ENCODE measurements at places on chromosomes 2 and 18. TPM values are rescaled to one million over a fixed set of nuclear protein-coding genes. Genes with fewer than 3 reads are reported as not detected.

Gene CYTIP
- not detected for total RNA-seq

- no peak for DNase-seq
These were observed 138.6 kb downstream of the ALK start for GRCh38 chr2:29782549-29783458.

DNA sequence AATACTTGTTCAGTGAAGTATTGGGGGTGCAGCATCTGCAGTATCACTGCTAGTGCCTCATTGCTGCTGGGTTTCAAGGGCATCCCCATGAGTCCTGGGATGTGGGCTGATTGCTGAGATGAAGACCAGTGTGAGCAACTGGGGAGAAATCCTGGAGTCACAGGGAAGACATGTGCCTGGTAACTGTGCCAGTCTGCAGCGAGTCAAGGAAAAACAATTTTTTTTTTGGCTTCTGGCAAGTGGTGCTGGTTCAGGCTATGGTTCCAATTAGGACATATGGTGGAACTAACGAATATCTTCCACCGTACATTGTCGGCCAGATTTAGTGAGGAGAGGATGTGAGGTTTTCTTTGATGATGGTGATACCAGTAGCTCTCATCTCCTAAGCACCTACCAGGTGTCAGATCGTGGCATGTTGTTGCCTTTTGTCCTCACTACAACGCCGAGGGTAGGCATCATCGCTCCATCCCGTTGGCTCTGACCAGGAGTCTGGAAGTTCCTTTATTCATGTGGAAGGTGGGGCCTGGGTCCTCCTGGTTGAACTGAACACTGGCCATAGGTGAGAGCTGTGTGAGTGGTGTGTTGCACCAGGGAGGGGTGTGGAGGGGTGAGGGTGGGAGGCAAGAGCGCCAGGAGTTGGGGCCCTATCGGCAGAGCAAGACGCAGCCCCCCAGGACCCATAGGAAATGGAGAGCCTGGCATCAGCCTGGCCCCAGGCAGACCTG lies 118.0 kb upstream of the HS6ST1 start:
- DNase-seq = no peak

Gene CDC42EP3
- 32.9 TPM for total RNA-seq

DNA sequence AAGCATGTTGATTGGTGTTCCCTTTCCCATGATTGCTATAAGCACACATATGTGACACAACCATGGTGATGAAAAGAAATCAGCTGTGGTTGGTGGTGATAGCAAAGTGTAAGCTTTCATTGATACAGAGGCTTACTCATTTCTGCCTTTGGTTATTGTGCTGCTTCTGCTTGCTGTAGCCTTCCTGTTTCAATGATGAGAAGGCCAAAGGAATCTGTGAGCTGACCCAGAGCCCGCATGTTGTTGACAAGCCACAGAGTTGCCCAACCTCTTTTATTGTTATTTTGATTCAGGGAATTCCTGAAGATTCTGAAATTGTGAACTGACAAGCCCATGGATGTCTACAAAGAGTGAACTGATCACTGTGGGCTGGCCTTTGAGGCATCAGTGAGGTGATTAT lies 164.4 kb downstream of the TMEFF2 start:
- no peak for DNase-seq

Gene REL
- 2.1 TPM for total RNA-seq

GRCh38 chr2:124970030-124970429 lies 944.9 kb downstream of the CNTNAP5 start:
- no peak for DNase-seq

DNA sequence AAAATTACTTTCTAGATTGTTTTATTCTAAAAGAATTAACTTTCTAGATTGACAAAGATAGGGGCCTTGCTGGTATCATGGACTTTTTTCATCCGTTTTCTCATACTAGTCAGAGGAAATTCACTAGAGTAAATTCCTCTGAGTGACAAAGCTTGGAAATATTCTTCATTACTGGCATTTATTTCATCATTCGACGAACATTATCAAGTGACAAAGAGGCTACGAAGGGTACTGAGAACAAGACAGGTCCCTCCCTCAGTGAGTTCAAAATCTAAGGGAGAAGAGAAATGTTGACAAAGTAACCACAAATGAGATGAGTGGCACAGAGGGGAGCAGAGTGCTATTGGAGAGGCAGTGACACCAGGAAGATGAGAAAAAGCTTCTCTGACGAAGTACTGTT lies 4.3 kb downstream of the EPG5 start:
- DNase-seq = no peak

Gene PLCD4
- total RNA-seq = 1.9 TPM

- no peak for DNase-seq
These were observed 4.1 kb downstream of the ESPNL start for GRCh38 chr2:238104226-238104690.

DNA sequence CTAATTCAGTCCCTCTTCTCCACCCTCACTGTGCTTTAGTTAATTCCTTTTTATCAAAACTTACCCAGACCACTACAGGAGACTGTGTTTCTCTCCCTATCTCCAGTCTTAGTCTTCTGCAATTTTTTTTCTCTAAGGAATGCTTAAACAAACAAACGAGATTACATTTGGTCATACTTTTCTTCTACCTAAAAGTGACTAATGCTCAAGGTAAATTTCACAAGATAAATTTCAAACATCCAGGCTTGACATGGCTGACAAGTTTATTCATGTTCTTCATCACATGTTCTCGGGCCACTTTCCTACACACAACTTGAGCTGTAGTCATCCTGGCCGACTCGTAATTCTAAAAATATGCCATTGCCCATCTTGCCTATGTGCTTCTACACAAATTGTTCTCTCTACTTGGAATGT lies 23.2 kb upstream of the ACSL3 start:
- no peak for DNase-seq

Gene SATB2
- 20.8 TPM for total RNA-seq

DNA sequence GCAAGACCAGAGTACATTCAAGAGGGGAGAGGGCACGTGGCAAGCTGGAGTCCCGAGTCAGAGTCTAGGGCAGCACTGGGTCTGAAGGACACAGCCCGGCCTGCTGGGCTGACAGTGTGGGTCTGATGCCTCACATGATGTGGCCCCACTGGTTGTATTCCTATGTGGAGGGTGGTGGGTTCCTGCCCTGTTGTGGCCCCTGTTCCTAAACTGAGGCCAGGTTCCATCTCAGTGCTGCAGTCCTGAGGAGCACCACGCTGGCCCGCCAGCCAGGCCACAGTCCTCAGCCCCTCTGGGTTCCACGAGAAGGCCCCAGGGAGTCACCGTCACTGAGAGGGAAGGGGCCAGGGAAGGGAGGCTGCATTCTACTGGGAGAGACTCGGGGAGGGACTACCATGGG lies 13.3 kb downstream of the TMEM127 start:
- DNase-seq = no peak

GRCh38 chr2:85436836-85437487 lies 18.4 kb downstream of the SH2D6 start:
- DNase-seq = no peak

GRCh38 chr2:176768185-176768584 lies 444.4 kb upstream of the HNRNPA3 start:
- DNase-seq = no peak

Gene SLC4A5
- total RNA-seq = 8.2 TPM

Gene DAW1
- total RNA-seq = not detected

- no peak for DNase-seq
These were observed 346.6 kb upstream of the KCNH7 start for GRCh38 chr2:163185160-163185559.

DNA sequence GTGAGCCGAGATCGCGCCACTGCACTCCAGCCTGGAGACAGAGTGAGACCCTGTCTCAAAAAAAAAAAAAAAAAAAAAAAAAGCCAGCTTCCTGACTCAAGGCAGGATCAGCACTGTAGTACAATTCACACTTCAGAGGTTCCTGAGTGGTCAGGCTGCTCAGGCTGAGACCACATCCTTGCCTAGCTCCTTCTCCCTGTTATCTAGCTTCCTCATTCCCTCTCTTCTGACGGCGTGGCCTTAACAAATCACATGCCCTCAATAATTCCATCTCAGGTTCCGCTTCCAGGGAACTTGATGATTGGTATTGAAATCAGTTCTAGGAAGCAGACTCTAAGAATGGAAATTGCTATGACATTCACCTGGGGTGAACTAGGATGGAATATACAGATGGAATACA lies 29.8 kb upstream of the KDM3A start:
- DNase-seq = no peak

DNA sequence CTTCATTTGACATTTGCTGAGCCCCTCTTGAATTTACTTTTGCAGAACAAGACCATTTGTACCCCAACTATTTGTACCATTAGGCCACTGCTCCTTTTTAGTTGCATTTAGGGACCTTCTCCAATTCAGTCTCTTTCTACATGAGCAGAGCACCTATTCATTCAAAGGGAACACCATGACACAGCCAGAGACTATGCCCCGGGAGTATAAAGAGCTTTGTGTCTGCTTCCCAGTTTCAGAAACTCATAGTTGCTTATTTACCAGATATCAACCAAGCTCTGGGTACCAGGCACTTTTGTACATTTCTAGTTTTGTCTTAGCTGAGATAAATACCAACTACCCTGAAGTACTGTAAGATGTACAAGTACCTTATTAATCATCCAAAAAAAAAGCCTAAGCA lies 269.1 kb upstream of the SIX3 start:
- no peak for DNase-seq

Gene LBX2
- total RNA-seq = 0.96 TPM

DNA sequence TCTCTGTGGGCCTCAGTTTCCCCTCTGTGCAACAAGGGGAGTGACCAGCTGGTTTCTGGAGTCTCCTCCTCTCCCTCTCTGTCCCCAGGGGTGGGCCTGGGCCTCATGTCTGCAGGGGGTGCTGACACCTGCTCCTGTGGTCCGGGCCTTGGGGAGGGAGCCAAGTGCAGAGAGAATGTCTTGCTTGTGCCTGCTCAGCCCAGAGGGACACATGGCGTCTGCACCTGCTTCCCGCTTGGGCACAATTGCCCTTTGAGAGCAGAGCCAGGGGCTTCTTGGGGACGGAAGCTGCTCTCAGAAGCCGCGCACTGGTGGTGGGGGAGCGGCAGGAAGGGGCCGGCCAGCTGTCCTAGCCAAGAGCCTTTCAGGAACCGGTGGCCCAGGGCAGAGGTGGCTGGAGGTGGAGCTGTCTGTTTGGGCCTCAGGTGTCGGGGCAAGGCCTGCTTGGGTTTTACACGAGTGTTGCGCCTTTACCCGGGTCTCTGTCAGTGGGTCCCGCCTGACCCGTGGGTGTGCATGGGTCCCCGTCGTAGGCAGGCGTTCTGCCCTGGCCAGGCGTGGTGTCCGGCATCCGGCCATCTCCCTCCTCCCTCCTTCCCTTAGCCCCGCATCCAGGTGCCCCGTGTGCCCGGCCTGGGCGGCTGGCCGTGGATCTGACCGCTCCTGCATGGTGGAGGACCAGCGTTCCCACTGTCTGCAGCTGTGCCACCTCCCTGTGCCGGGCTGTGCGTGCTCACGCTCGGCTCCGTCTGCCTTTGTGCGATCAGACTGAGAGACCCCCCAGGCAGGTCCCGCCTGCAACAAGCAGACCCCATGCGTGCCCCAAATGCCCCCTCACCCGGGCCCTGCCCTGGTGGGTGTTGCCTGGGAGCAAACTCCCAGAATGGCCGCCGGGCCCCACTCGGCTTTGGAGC lies 4.0 kb downstream of the NEU4 start:
- no peak for DNase-seq

Gene GALNT13
- 5.5 TPM for total RNA-seq

DNA sequence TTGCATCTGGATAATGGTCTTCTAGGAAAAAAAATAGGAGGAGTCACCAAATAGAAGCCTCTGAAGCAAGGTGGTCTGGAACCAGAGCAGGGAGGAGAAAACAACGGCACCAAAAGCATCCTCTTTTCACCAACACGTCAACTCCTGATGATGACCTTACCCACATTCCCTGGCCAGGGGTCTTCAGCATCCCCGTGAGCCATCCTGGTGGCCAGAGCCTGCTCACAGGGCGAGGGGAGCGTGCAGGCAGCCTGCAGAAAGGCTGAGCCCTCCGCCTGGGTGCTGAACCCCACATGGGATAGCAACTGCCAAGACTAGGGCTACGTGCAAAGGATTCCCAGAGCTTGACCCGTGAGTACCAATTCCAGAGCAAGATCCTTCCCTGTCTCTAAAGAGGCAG lies 191.0 kb downstream of the NDUFA10 start:
- DNase-seq = no peak

DNA sequence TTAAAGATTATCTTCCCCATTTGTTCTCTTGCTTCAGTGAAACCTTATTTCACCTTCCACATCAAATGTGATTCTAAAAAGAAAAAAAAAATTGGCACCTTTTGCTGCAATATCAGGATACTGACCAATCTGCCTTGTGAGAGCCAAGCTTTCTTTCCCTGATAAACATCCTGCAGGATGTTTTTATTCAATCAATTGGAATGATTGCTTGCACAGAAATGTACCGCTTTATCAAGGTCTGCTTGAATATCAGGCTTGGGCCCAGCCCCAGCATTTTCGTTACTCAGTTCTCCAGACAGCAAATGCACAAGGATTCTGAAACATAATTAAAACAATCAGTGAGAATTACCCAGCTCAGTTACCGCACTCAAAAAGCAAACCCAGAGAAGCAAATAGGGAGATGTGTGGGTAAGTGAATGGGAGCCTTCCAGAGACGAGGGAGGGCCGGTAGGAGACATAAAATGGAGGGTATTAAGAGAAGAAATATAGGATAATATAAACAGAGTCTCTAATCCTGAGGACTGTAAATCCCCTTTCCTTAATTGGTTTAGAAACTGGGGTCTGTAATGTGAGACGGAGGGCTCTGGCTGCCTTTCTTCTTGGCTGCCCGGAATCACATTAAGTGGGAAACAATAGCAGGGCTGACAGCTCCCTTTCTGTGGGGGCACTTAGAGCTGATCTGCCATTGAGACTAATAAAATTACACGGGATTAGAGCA lies 291.8 kb downstream of the ICOS start:
- no peak for DNase-seq

DNA sequence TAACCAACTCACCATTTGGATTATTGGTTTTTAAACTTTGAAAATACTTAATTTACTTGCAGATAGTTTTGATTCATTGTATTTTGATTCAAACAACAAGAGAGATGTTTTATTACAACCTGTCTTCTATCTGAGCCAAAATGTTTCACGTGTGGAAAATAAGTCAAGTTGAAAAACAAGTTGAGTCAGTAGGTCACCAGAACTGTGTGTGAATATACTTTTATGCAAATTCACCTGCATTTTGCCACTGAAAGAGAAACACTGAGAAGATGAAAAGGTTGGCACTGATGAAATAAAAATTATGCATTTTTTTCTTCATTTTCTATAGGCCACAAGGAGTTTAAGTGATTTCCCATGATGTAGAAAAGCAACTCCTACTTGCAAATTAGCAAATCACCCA lies 68.3 kb downstream of the ICOS start:
- no peak for DNase-seq

All from glutamatergic neuron (in vitro differentiated cells).